ENCODE measurements at places on chromosomes 6 and 20.

GRCh38 chr6:14002176-14002947 lies 77.6 kb downstream of the RNF182 start:
- no peak for DNase-seq

DNA sequence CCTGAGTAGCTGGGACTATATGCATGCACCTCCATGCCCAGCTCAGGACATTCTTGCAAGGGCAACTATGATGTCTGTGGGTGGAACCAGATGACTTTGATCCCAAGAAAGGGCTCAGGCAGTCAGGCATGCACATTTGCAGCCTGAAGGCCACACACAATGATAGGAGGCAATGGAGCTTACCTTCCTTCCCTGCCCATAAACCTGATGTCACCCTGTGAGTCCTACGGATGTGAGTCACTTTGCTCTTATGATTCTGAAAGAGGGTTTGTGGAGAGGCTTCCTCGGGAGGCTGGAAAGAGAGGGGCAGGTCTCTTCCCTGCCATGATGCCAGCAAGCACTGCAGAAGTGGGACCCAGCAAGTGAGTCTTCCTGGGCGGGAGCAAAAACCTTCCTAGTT lies 202.4 kb downstream of the LY86 start:
- DNase-seq: no peak

GRCh38 chr6:11129908-11130565 lies 18.5 kb upstream of the ERVFRD-1 start:
- DNase-seq: no peak

DNA sequence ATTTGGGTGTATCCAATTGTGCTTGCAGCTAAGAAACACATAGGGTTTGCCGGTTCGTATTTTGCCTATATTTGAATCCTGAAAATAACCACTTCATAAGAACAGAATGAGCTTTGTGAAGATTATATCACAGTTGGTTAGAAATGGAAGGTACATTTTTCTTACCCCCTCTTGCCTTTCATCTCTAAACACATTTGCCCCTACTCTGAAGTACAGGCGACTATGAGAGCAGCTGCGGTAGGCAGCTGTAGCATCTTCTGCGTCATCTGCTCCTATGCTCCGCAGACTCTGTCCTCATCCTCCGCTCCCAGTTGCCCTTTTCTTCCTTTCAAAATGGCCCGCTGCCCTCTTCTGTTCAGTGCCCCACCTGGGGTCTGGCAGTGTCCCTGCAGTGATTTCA lies 47.6 kb upstream of the REV3L start:
- no peak for DNase-seq

DNA sequence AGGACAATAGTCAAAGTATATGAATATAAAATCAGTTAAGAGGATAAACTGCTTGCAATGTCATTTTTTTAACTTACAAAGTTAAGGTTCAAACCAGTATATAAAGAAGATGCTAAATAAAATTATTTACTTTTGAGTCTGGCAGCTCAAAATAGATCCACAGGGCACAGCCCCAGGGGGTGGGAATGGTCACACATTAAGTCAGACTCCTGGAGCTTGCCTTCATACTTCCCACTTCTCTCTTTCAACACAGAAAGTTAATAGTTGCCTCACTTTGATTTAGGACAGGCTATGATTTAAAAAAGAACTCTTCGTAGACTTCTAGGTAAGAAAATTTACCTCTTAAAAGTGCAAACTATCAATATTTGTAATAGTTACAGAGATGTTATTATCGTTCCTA lies 158.3 kb upstream of the RUNX2 start:
- no peak for DNase-seq

GRCh38 chr6:70150521-70150920 lies 152.4 kb downstream of the COL9A1 start:
- DNase-seq: no peak

- DNase-seq: no peak
Measured at GRCh38 chr20:61882716-61883615, 182.7 kb downstream of the TAF4 start.

DNA sequence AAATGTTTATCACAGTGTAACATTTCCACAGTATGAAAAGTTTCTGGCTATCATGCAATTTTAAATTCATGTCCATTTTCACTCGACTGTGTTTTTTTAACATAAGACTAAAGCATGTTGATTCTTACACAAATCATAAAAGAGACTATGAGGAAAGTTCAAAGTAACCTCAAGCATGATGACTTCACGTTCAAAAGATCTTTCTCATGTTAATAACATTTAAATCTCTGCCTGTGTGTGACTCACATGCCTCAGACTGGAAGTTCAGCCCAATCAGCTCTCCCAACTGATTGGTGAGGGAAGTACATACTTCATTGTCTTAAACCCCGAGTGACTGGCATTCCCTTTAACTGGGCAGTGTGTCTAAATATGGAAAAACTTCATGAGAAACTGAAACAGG lies 37.4 kb downstream of the ATXN1 start:
- DNase-seq: no peak

- DNase-seq: no peak
Measured at GRCh38 chr20:33418033-33418432, 16.7 kb upstream of the CDK5RAP1 start.

- no peak for DNase-seq
Measured at GRCh38 chr20:17709361-17710293, 9.9 kb downstream of the BANF2 start.

GRCh38 chr6:139819776-139820175 lies 445.3 kb upstream of the CITED2 start:
- DNase-seq: no peak

GRCh38 chr6:75933387-75933975 lies 139.0 kb downstream of the IMPG1 start:
- DNase-seq: no peak

- DNase-seq: no peak
Measured at GRCh38 chr6:112286010-112286409, 31.6 kb upstream of the LAMA4 start.

DNA sequence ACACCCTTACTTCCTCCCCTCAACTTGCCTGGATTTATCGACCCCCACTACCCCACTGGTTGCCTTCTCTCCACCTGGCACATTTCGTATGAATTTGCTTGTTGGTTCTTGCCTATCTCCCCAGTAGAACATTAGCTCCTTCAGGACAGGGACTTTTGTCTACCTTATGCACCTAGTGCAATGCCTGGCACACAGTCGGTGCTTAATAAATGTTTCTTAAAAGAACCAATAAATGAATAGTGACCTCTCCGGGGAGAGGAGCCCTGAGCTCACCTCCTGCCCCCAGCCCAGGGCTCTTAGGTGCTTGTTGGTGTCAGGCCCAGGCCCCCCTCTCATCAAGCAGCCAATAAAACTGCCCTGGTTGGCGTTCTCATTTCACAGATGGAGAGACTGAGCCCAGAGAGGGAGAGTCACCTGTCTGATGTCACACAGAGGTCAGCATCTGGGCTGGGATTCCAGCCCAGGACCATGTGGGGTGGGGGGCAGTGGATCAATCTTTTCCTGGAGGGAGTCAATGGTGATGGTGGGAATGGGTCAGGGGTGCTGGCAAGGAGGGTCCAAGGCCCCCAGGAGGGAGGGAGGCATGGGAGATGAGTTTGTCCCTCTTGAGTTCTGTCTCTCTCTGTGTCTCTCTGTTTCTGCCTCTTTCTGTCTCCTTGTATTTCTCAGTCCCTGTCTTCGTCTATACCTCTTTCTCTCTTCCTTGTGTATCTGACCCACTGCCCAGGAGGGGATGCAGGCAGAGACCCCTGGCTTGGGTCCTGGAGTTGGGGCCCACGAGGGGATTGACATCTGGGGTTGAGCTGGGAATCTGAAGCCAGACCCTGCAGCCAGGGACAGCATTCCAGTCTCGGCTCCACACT lies 89.6 kb downstream of the CEBPB start:
- no peak for DNase-seq

DNA sequence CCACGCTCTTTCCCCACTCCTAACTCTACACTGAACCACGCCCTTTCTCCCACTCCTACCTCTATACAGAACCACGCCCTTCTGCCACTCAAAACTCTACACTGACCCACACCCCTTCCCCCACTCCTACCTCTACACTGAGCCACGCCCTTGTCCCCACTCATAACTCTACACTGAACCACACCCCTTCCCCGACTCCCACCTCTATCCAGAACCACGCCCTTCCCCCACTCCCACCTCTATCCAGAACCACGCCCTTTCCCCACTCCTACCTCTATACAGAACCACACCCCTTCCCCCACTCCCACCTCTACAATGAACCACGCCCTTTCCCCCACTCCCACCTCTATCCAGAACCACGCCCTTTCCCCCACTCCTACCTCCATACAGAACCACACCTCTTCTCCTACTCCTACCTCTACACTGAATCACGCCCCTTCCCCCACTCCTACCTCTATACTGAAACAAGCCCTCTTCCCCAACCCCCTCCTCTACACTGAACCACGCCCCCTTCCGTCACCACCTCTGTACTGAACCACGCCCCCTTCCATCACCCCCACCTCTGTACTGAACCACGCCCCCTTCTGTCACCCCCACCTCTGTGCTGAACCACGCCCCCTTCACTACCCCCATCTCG lies 10.1 kb downstream of the PXMP4 start:
- DNase-seq: no peak

- no peak for DNase-seq
Measured at GRCh38 chr6:150537491-150537890, 62.2 kb upstream of the PLEKHG1 start.

DNA sequence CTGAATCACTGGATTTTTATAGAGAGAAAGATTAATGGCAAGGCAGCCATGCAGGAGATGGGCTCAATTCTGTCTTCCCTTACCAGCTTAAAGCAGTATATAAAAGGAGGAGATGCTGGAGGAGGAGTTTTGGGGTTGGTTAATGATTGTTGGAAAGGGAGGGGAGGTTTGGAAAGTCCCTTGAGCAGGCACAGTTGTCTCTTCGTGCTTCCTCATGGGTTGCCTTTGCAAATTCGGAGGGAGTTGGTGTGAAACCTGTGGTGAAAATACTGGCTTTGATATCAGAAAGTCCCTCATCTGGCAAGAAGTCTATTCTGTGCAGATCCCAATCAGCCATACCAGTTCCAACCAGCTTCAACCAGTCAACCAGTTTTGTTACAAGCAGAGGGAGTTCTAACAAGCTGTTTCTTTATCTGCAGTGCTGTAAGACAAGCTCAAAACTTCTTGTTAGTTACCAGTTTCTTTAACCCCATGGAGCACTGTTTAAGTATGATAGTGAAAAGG lies 107.0 kb downstream of the HIVEP1 start:
- no peak for DNase-seq

DNA sequence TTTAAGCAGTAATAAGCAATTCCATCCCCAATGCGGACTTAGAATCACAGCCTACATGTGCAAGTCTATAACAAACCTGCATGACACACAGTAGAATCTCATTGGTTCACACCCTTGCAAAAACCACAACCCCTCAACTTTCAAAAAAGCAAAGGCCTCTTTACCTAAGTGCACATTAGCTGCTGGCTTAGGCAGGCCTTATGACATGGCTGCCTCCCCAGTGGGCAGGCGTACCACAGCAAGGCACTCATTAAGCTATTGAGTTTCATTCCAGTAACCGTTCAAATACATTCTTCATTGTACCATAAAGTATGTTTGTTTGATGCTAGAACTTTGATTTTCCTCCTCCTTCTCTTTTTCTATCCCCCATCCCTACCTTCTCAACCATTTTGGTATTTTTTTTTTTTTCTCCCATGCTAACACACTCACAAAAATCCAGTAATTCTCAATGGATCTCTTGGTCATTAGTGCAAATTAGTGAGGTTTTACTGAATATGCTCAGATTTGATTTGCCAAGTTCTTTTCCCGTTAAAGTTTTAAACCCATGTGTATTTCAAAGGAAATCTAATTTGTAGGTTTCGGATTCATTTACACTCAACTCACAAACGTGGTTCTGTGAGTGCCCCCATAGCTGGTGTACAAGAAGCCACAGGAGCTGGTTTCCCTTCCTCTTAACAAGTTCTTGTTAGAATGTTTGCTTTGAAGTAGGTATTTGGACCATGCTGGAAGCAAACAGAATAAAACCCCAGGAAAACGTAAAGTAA lies 460.4 kb upstream of the RUNX2 start:
- no peak for DNase-seq

DNA sequence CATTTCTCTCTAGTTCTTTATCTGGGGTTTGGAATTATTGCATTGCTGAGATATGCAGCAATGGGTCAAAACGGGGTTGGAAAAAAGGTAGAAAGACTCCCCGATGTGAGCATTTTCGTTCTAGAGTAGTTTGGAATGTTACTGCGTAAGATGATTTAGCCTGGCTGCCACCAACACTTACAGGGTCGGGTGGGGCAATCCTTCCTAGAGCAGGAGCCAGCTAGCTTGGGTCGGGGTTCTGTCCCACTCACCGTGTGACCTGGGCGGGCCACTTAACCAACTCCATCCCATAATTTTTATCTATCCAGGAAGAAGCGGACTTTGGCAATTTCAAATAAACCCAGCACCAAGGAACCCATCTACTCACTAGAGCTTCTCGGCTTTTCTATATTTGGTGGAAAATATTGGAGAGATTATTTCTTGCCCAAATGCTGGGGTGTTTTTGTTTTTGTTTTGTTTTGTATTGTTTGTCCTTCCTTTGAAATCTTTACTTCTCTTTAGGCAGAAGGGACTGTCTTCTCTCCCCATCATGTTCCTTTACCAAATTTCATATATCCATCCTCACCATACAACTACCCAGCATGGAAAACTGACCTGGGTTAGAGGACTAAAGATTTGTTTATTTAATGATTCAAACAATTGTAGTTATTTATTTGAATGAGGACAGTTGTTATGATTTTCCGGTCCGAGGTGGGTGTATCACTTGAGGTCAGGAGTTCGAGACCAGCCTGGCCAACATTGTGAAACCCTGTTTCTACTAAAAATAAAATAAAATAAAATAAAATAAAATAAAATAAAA lies 72.4 kb downstream of the GPX5 start:
- no peak for DNase-seq

DNA sequence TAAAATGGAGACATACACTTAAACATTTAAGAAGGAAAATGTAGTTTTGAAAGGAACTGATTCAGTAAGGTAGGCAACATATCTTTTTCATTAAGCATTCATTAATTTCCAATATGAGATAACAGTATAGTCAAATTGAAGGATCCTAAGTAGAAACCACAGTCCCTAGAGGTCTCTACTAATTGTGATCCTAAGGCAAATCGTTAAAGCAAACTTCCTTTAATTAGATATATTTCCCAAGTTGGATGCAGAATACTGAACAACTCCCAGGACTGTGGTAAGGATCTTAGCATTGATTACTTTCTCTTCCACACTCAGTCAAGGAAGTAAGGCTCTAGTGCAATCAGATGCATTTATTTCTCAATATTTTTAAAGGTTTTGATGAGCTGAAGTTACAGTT lies 604.1 kb upstream of the GJE1 start:
- no peak for DNase-seq

GRCh38 chr20:34875642-34876405 lies 588 bp upstream of the ACSS2 start:
- DNase-seq: no peak

- no peak for DNase-seq
Measured at GRCh38 chr6:127932708-127933107, 31.9 kb upstream of the THEMIS start.
